ENCODE measurements at places on chromosomes 11 and 22.

DNA sequence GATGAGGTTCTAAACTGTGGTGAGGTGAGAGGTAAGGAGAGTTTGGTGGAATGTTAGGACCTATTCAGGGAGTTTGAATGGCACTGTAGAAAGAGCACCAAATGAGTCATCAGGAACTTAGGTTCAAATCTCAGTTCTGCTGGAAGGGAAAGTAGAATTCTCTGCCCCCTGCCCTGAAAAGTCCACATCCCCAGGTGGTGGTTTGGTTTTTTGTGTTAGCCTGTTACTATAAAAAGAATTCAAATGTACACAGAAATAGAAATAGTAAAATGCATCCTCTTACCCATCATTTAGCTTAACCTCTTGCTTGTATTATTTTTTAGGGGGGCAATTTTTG is 20.2 kb downstream of the PPFIBP2 start:
- no peak for DNase-seq

- DNase-seq, result no peak
These were observed 3.9 kb downstream of the CDC42EP1 start for GRCh38 chr22:37564111-37564711.

GRCh38 chr11:89540826-89541225 is 49.7 kb upstream of the NOX4 start:
- no peak for DNase-seq

DNA sequence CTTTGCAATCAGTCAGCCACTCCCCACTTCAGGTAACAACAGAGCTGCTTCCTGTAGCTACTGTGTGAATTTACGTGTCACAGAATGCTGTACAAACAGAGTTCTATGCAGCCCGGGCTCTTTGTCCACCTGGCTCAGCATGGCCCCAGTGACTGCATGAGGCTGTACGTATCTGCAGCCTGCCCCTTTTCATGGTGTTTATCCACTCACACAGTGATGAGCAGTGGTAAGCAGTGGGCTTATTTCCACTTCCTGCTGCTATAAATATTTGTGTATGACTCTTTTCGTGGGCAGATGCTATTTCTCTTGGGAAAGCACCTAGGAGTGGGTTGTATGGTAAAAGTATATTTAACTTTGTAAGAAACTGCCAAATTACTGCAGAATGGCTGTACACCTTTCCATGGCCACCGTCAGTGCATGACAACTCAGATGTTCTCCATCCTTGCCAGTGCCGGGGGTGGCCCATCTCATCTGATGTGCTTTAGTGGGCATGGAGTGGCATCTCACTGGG is 43.3 kb downstream of the MYEOV start:
- no peak for DNase-seq

DNA sequence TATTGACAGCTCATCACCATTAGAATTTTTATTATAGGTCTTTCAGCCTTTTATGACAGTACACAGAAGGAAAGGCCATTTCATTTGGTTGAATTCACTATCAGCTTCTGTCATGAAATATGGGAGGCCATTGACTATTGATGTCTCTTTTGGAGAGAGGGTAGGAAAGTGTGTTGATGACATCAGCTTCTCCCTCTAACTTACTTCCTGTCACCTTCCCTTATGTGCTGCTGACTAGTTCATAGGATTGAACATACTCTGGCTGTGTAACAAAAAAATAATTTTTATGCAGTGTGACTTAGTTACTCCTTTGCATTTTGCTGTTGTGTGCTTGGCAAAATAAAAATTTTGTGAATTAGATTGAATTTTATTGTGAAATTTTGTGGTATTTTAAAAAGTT is 769.2 kb downstream of the METTL15 start:
- no peak for DNase-seq

DNA sequence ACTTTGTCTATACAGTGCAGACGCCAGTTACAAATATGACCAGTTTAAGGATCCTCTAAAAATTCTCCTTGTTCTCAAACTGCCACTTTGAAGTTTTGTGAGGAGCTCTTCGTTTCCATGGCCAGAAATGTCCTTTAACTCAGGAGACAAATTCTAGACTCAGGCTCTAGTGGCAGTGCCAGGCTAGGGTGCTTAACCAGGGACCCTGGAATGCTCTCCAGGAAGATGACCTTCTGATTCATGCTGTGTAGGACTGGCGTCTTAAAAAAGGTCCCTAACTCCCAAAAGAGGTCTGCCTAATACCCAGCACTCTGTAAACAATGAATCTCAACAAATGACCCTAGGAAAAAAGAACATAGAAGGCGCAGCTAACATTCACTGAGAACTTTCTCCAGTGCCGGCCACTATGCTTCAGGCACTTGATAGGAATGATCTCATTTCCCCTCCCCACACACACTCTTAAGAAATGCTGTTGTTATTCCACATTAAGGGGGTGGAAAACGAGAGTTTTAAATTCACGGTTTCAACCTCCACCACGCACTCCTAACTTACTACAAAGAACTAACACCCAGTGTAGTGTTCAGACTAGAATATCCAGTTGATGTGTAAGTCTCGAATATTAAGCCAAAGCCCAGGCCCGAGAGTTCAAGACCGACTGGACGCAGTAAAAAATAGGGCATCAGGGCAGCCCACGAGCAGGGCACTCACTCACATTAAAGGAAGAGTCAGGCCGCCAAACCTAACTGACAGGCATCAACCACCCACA is 747 bp downstream of the NXF1 start:
- DNase-seq, result peak; percentile 12

GRCh38 chr22:49678842-49679170 is 148.9 kb downstream of the BRD1 start:
- no peak for DNase-seq

- DNase-seq, result no peak
These were observed 53.3 kb downstream of the ARHGAP8 start for GRCh38 chr22:44805711-44806110.

DNA sequence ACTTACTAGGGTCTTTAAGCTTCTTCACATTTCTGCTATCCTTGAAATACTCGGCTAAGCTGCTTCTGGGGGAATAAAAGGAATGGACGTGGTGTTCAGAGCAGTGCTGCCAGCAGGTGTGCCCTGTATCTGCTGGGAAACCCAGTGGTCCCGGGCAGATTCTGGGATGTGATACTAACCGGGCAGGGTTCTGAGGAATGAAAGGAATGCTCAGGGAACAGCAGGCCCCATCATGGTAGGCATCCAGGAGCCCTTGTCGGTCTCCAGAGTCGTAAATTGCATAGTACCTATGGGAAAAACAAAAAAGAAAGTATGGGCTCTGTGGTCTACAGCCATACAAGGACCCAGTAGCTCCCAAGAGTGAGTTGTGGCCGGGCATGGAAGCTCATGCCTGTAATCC is 4.5 kb upstream of the TMEM223 start:
- DNase-seq, result no peak

- no peak for DNase-seq
These were observed 49.2 kb upstream of the SESN3 start for GRCh38 chr11:95279921-95280868.

GRCh38 chr11:32435152-32435480 is 223 bp downstream of the WT1 start:
- no peak for DNase-seq

DNA sequence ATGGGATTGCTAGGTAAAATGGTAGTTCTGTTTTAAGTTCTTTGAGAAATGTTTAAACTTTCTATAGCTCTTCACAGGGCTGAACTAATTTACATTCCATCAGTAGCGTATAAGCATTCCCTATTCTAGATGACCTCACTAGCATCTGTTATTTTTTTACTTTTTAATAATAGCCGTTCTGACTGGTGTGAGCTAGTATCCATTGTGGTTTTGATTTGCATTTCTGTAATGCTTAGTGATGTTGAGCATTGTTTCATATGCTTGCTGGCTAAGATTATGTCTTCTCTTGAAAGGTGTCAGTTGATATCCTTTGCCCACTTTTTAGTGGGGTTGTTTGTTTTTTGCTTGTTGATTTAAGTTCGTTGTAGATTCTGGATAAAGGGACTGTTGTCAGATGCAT is 35.9 kb downstream of the MMP27 start:
- no peak for DNase-seq

DNA sequence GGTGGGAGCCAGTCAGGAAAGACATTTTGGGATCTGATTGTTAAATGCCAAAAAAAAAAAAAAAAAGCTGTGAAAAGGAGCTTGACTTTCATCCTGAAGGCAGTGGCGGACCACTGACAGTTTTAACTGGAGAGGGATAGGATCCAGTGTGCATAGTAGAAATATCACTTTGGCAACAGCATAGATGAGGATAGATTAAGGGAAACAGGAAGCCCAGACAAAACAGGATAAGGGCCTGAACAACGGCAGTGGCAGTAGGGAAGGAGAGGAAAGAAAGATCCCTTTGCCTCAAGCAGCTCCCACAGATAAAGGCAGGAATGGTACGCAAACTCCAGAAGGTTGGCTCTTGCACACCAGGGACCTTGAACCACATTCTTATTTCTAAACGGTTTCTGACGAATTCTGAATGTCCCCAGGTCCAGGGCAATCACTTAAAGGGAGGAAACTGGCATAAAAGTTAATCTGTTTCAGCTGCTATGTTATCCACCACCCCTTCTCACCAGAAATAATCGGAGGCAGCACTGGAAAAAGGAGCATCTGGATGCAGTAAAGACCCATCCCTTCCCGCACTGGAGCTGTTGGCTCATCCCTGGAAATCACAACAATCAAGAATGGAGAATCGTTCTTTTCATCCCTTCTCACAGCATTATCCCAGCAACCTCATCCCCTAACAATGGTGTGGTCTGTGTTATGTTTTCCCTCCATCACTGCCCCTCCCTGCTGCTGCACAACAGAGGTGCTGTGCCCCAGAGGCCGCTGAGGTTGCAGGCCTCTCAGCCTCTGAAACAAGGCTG is 99.1 kb downstream of the GAB2 start:
- DNase-seq, result no peak

DNA sequence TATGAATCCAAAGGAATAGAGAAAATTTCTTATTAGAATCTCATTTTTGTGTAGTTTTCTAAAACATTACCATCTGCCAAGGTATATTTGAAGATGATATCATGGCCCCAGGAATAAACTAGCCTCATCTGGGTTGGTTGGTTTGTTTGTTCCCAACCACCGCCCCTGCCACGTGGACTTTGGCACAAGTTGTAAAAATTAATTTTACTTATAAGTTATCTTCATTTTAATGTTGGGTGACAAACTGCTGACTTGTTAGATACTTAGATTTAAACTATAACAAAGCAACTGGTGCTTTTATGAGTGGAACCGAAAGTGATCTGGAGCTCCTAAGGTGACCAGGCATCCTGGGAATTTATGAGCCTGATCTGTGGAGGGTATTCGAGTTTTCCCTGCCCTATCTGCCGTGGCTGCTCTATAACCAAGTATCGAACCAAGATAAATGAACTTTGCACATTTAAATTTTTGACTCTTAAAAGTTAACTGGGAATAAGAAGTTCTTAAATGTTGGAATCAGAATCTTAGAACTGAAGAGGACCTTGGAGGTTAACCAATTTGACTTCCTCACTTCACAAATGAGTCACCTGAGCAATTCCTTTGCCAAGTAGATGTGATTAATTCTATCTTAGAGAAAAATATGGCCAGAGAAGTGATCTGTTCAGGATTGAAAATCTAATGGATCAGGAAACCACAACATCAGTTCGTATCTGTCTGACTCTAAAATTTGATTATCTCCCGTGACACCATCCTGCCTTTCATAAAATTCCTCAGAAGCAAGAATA is 129.1 kb upstream of the ARHGAP42 start:
- DNase-seq, result no peak
